ENCODE measurements at places on chromosomes 13 and 19. TPM values are rescaled to one million over a fixed set of nuclear protein-coding genes. Genes with fewer than 3 reads are reported as not detected.

DNA sequence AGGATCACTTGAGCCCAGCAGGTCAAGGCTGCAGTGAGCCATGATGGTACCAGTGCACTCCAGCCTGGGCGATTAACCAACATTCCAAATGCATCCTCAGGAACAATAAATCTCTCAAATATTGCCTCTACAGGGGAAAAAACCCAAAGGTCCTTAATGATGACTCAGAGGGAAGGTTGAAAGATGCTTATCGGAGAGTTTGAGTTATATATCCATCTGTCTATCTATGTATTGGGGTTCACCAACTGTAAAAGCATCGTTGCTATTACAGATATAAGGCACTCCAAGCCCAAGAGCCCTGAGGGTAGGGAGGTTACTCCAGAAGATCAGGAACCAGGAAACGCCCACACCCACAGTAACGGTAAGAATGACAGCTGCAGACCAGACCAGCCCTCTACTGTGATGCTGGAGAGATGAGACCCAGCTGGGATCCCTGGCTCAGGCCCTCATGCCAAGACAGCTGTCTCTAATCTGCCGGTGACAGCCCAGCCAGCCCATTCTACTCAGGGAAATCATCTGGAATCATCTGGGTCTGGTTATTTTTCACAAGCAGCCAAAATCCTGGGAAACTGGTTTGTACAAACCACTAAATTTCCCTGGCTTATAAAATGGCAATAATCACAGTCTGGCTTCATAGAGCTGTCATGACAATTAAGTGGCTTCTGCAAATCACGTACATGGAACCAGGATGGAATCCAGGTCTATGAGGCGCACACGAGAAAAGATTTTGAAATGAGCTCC is 23.8 kb downstream of the TEX101 start:
- peaks cover 34% of the 10 kb centered on the region for H3K4me1 ChIP-seq
- H3K36me3 ChIP-seq, result no peaks in the 10 kb centered on the region
- no peak overlapping the region for H3K4me3 ChIP-seq
- DNase-seq, result peak; percentile 51
- H3K27me3 ChIP-seq, result no peaks in the 10 kb centered on the region
- H3K27ac ChIP-seq, result peak overlapping the region; percentile 71

DNA sequence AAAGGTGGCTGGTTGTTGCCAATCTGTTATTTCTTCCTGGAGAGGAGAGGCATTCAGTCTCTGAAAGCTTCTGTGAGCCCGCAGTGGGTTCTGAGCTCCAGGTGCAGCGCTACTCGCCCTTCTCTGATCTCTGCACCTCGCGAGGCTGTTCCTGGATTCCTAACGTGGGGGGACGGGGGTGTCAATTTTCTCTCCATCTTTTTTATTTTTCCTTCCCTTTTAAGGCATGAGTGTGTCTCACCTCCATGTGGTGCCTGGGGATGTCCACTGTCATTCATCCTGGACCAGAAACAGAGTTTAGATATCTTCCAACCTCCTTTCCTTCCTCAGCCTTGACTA is 626 bp downstream of the ZNF233 start:
- peaks cover 4% of the 10 kb centered on the region for H3K4me1 ChIP-seq
- no peak overlapping the region for H3K27ac ChIP-seq
- H3K36me3 ChIP-seq, result peaks cover 37% of the 10 kb centered on the region
- DNase-seq, result no peak
- peak overlapping the region; percentile 28 for H3K4me3 ChIP-seq

GRCh38 chr13:113538689-113539058 is 45.9 kb upstream of the TFDP1 start:
- DNase-seq, result no peak
- no peak overlapping the region for H3K27ac ChIP-seq
- peaks cover 24% of the 10 kb centered on the region for H3K36me3 ChIP-seq
- H3K27me3 ChIP-seq, result no peaks in the 10 kb centered on the region

DNA sequence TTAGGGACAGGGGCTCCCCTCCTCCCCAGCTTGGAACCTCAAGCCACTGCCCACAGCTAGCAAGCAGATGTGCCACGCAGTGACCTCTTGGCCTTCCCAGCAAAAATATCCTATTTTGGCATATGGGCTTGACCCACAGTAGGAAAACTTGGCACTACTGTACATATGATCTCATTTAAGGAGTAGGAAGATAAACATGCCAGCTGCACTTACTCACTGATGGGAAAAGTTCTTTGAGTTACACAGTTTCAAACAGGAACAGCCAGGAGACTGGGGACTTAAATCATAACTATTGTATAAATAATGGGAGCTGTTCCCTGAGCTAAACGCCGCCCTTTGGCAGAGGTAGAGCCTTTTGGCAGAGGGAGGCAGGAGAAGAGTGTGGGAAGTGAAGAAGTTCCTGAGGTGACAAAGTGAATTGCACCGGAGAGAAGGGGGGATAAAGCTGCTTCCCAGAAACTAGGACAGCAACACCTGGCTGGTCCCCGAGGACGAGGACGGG is 6.1 kb downstream of the SACS start:
- H3K4me3 ChIP-seq, result no peak overlapping the region
- peaks cover 19% of the 10 kb centered on the region for H3K27me3 ChIP-seq
- DNase-seq, result no peak

The CLEC17A gene
- 0.33 TPM for total RNA-seq

- no peak overlapping the region for H3K27ac ChIP-seq
- no peak overlapping the region for H3K4me3 ChIP-seq
- H3K36me3 ChIP-seq, result no peaks in the 10 kb centered on the region
- H3K4me1 ChIP-seq, result peaks cover 5% of the 10 kb centered on the region
These were observed 98.8 kb upstream of the TMTC4 start for GRCh38 chr13:100773429-100773828.

DNA sequence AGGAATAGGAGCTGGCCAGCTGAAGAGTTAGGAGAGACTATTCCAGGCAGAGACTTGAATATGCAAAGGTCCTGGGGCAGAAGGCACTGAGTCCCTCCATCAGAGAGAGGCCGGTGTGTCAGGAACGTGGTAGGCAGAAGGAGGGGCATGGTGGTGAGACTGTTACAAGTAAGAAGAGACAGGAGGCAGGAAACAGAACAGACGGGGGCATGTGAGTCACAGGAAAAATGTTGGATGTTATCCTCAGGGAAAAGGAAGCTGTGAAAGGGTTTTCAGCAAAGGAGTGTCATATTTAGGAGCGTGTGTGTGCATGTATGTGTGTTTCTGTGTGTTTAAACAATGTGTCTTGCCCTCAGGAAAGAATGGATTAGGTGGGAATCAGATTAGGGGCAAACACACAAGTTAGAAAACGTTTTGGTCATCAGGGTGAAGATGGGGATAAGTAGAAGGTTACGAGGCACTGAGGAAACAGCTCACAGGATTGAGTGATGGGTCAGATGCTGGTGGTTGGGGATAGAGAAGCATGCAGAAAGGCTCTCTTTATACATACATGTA is 1.1 kb downstream of the EDDM13 start:
- no peaks in the 10 kb centered on the region for H3K4me1 ChIP-seq
- peaks cover 6% of the 10 kb centered on the region for H3K36me3 ChIP-seq
- no peak for DNase-seq
- H3K4me3 ChIP-seq, result no peak overlapping the region
- H3K27ac ChIP-seq, result no peak overlapping the region

GRCh38 chr13:96646515-96647211 is 347.6 kb downstream of the OXGR1 start:
- no peak overlapping the region for H3K4me3 ChIP-seq
- H3K4me1 ChIP-seq, result no peaks in the 10 kb centered on the region
- DNase-seq, result no peak
- no peak overlapping the region for H3K27ac ChIP-seq

DNA sequence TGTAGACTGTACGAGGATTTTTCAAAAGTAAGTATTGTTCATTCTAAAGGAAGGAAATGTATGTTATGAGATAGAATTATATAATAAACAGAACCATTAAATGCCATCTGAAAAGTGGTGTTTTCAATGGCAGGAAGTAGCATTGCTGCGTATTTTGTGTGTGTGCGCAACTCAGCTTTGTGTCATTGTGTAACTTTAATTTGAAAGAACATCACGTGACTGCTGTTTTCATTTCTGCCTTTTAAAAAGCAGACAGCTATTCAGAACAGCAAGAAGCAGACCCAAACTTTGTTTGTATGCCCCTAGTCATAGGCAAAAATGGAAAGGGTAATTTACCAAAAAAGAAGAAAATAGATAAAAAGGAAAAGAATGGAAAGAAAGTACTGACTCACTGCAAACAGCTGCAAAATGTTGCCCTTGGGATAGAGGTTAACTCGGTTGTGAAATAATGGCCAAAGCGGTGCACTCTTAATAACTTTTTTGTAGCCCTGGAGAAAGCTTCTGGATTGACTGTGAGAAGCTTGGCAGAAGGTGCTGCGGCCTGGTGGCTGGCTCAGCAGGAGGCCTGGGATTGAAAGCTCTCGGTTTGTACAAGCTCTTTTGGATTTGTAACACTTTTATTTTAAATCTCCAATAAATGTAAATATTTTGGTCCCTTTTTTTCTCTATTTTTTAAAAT is 97.3 kb downstream of the GGACT start:
- H3K4me1 ChIP-seq, result no peaks in the 10 kb centered on the region
- H3K4me3 ChIP-seq, result no peak overlapping the region
- H3K27me3 ChIP-seq, result no peaks in the 10 kb centered on the region
- H3K27ac ChIP-seq, result no peak overlapping the region
- peaks cover 1% of the 10 kb centered on the region for H3K36me3 ChIP-seq
- no peak for DNase-seq
